ENCODE measurements at places on chromosomes 16 and 17. TPM values are rescaled to one million over a fixed set of nuclear protein-coding genes. Genes with fewer than 3 reads are reported as not detected.
A peak's percentile ranks its signal among the peaks of the same experiment; 100 is the strongest.

- H3K4me1 ChIP-seq, result peaks cover 19% of the 10 kb centered on the region
- H3K27me3 ChIP-seq, result no peaks in the 10 kb centered on the region
- peak; percentile 92 for DNase-seq
- no peaks in the 10 kb centered on the region for H3K36me3 ChIP-seq
- H3K4me3 ChIP-seq, result no peak overlapping the region
These were observed 28.0 kb upstream of the SNN start for GRCh38 chr16:11639925-11640899.

DNA sequence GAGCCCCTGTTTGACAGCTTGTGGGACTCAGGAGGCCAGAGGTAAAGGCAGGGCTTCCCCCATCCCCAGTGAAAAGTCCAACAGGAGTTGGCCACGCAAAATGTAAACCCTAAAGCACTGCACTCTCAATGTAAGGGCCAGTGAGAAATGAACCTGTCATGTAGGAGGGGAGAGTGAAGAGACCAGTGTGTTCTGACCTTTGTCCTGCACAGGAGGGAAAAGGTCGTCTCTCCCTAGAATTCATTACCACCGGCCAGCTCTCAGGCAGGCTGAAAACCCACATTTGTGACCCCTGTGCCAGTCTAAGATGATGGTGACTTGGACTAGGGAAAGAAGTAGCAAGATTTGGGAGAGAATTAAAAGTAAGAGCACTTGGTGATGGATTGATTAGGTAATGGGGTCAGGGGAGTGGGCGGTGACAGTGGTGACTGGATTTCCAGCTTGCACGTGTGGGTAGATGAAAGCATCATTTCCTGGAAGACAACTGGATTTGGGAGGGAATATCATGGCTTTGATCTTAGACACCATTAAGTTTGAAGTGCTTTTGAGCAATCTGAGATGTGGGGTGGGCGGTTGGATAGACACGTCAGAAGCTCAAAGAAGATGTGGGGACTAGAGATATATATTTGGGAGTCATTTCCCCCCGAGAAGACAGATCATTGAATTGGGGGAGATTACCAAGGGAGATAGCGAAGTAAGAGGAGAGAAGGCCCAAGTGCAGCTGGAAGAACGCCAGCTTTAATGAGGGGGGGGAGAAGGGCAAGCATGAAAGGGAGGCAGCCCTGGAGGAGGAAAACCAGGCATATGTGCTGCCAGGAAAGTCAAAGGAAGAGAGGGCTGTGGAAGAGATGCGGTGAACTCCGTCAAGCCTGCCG lies 119.5 kb downstream of the NTN1 start:
- no peak overlapping the region for H3K27ac ChIP-seq
- no peaks in the 10 kb centered on the region for H3K36me3 ChIP-seq
- no peak for DNase-seq
- no peak overlapping the region for H3K4me3 ChIP-seq

DNA sequence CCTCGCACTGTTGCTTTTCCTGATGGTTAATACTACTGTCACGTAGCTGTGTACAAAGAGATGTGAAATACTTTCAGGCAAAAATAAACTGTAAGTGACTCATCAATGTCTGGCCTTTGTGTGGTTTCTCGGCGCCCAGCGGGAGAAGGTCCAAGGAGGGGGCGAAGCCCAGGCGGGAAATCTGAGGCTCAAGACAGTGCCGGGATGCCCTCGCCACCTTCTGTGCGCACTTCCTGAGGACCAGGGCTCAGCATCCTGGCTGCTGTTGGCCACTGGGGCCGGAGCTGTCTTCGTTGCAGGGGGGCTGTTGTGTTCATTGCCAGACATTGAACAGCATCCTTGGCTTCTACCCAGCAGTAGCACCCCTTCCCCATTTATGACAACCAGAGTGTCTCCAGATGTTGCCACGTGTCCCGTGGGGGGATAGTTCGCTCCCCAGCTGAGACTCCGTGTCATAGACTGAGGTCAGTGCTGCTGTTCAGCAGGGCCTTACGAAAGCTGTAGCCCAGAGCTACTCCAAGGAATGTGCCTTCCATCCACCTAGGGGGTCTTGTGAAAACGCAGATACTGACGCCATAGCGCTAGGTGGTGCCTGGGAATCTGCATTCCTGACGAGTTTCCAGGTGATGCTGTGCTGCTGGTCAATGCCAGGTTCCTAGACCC lies 67.3 kb upstream of the PLCG2 start:
- no peak overlapping the region for H3K27ac ChIP-seq
- no peak overlapping the region for H3K4me3 ChIP-seq
- no peaks in the 10 kb centered on the region for H3K4me1 ChIP-seq
- no peak for DNase-seq

- no peak for DNase-seq
- no peak overlapping the region for H3K4me3 ChIP-seq
- H3K36me3 ChIP-seq, result peaks cover 56% of the 10 kb centered on the region
- no peak overlapping the region for H3K27ac ChIP-seq
- H3K27me3 ChIP-seq, result no peaks in the 10 kb centered on the region
- peaks cover 14% of the 10 kb centered on the region for H3K4me1 ChIP-seq
These were observed 5.2 kb downstream of the CAMTA2 start for GRCh38 chr17:4982305-4982704.

DNA sequence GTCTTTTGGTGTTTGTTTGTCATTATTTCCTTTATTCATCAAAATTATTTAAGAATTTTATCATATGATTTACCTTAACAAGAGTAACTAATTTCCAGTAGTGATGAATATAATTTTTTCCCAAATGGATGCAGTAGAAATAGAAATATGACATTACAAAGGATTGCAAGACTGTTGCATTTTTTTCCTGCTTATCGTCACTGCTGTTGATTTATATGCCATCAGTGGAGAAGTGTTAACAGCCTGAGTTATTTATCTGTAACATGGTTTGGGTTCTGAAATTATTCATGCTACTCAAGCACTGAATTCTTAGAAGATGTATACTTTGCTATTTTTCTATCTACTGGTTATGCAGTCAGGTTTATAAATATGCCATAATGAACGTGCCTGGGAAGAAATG lies 68.6 kb downstream of the TMEM100 start:
- no peak for DNase-seq
- H3K4me1 ChIP-seq, result no peaks in the 10 kb centered on the region
- H3K27me3 ChIP-seq, result no peaks in the 10 kb centered on the region
- no peak overlapping the region for H3K27ac ChIP-seq

DNA sequence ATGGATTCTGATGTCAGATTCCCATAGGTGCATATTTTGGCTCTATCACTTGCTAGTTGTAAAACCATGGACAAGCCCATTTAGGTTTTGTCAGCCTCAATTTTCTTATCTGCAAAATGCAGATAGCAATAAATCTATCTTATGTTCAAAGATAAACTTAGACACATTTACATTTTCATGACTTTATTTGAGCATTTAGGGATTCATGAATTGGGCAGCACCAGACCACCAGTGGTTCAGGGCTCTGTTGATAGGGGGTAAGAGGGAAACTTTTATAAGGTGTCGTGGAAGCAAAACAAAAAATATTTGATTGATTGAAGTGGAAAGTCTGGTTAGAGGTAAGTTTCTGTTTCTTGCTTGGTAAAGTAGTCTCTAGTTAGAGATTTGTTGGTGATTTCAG lies 17.3 kb downstream of the ARHGAP44 start:
- no peaks in the 10 kb centered on the region for H3K36me3 ChIP-seq
- DNase-seq, result no peak
- H3K27me3 ChIP-seq, result no peaks in the 10 kb centered on the region
- no peak overlapping the region for H3K27ac ChIP-seq

GRCh38 chr16:58638148-58639036 lies 8.8 kb upstream of the CNOT1 start:
- no peaks in the 10 kb centered on the region for H3K27me3 ChIP-seq
- no peak for DNase-seq
- H3K36me3 ChIP-seq, result no peaks in the 10 kb centered on the region
- H3K27ac ChIP-seq, result no peak overlapping the region
- no peak overlapping the region for H3K4me3 ChIP-seq
- no peaks in the 10 kb centered on the region for H3K4me1 ChIP-seq

GRCh38 chr17:44969144-44969780 lies 1.2 kb upstream of the C1QL1 start:
- no peak for DNase-seq
- no peak overlapping the region for H3K27ac ChIP-seq
- peaks cover 39% of the 10 kb centered on the region for H3K27me3 ChIP-seq
- no peak overlapping the region for H3K4me3 ChIP-seq
- H3K4me1 ChIP-seq, result peaks cover 41% of the 10 kb centered on the region

DNA sequence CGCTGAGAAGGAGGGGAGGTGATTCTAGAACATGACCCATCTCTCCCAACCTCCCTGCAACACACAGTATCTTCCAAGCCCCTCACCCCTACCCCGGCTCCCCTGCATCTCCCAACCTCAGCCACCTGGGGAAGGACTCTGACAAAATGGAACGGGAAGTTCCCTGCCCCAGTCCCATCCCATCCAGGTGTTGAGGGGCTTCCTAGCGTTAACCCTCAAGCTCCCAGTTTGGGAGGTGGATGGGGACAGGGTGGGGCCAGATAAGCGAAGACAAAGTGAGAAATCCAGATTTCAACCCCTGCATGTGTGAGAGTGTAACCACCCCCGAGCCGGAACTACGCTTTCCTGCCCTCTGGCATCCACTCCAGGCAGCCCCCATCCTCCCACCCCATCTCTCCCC lies 1.8 kb downstream of the ZSCAN10 start:
- no peak for DNase-seq
- H3K4me1 ChIP-seq, result peaks cover 33% of the 10 kb centered on the region
- no peak overlapping the region for H3K4me3 ChIP-seq
- no peaks in the 10 kb centered on the region for H3K36me3 ChIP-seq
- no peaks in the 10 kb centered on the region for H3K27me3 ChIP-seq

DNA sequence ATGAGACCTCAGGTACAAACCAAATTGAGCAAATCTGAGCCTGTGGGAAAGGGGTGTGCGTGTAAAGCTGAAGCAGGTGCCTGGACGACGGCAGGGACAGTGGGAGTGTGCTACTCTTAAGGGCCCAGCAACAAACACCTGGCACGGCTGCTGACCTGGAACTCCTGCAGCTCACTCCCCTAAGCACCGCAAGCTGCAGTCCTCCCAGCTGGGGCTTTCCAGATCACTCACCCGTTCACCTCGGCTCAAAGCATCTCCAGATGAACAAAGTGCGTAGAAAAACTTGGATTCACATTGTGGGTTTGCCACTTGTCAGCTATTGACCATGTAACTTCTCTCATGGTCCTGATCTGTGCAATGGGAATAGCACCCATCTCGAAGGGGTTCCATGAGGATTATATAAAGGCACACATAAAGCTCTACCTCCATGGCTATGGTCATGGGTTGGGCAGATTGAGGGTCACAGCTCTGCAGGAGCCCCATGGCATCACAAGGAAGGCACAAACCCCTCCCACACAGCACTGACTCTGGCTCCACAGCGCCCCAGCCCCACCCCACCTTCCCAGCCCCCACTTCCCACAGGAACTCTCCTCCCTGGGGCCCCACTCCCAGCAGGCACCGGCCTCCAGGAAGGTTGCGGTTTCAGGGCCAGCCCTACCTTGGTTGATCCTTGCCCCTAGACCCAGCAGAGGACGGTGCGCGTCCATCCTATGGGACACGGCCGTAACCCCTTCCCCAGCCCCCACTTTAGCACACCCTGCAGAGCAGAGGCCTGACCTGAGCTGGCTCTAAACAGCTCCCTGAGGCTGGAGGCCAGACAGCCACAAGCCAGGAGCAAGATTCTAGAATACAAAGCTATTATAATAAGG lies 21.9 kb downstream of the ST3GAL2 start:
- no peak for DNase-seq
- peaks cover 24% of the 10 kb centered on the region for H3K4me1 ChIP-seq
- H3K4me3 ChIP-seq, result no peak overlapping the region

DNA sequence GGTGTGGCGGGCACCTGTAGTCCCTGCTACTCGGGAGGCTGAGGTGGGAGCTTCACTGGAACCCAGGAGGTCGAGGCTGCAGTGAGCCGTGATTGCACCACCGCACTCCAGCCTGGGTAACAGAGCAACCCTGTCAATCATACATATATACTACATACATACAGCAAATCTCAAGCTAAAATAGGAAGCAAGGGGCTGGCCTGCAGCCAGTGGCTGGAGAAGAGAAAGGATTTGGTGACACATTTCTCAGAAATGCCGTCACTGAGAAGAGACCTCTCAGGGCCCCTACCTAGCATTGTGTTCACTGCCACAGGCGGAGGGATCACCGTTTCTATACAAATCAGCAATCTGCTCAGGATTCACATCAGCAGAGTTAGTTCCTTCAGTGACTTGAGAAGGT lies 16.9 kb downstream of the NARF start:
- no peak for DNase-seq
- no peak overlapping the region for H3K4me3 ChIP-seq
- H3K36me3 ChIP-seq, result peaks cover 26% of the 10 kb centered on the region
- no peaks in the 10 kb centered on the region for H3K27me3 ChIP-seq

GRCh38 chr16:46748775-46749705 lies 896 bp upstream of the MYLK3 start:
- no peak overlapping the region for H3K4me3 ChIP-seq
- H3K36me3 ChIP-seq, result no peaks in the 10 kb centered on the region
- no peaks in the 10 kb centered on the region for H3K4me1 ChIP-seq
- H3K27me3 ChIP-seq, result no peaks in the 10 kb centered on the region
- H3K27ac ChIP-seq, result no peak overlapping the region

- H3K27ac ChIP-seq, result no peak overlapping the region
- no peaks in the 10 kb centered on the region for H3K4me1 ChIP-seq
- no peak for DNase-seq
- H3K4me3 ChIP-seq, result no peak overlapping the region
- H3K36me3 ChIP-seq, result no peaks in the 10 kb centered on the region
These were observed 240.7 kb downstream of the PARN start for GRCh38 chr16:14389359-14389758.

DNA sequence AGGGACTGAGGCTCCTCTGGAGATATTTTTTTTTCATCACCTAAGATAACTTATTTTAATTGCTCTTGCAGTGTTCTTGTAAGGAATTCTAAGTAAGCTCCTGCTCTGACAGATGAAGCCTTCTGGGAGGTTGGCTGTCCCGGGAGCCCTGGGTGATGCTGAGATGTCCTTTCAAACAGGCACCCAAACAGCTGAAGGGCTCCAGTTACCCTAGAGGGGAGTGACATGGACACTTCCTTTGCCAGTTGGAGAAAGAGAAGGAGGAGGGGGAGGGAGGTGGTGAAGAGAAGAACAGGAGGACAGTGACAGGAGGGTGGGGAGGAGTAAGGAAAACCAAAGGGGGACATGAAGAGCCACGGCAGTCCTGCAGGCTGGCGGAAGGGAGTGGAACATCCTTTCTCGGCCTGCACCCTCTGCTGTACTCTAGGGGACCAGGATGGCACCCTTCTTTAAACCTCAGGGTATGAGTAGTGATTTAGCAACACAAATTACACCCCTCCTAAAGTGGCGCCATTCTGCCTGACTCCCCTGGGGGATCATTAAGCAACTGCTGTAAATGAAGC lies 51.8 kb downstream of the MYH3 start:
- DNase-seq, result no peak
- H3K4me1 ChIP-seq, result no peaks in the 10 kb centered on the region
- H3K4me3 ChIP-seq, result no peak overlapping the region
- H3K27me3 ChIP-seq, result no peaks in the 10 kb centered on the region
- H3K36me3 ChIP-seq, result no peaks in the 10 kb centered on the region

GRCh38 chr17:62662855-62663254 lies 35.4 kb downstream of the MRC2 start:
- DNase-seq, result no peak
- H3K27ac ChIP-seq, result no peak overlapping the region
- H3K4me1 ChIP-seq, result no peaks in the 10 kb centered on the region
- H3K36me3 ChIP-seq, result no peaks in the 10 kb centered on the region

CTRB2 gene
- not detected for total RNA-seq

SDR42E1 gene
- total RNA-seq, result 2.1 TPM

PYDC1 gene
- not detected for total RNA-seq

MYCBPAP gene
- total RNA-seq, result 6.3 TPM

DNAAF8 gene
- 4.4 TPM for total RNA-seq

NHERF2 gene
- total RNA-seq, result 604 TPM

ZSCAN10 gene
- total RNA-seq, result 0.34 TPM

SPIRE2 gene
- total RNA-seq, result 6.1 TPM

C17orf78 gene
- total RNA-seq, result not detected

CA4 gene
- 7.3 TPM for total RNA-seq

Data from upper lobe of left lung (tissue), 6 donors.